Spinal cord (tissue), 10 donors: ENCODE measurements at places on chromosomes 11 and 22. TPM values are rescaled to one million over a fixed set of nuclear protein-coding genes. Genes with fewer than 3 reads are reported as not detected.

The LRP5 gene
- 32.4 TPM for polyA plus RNA-seq

The IL10RA gene
- 4.1 TPM for polyA plus RNA-seq

The OR2AG1 gene
- 0.05 TPM for polyA plus RNA-seq

The FGF3 gene
- not detected for polyA plus RNA-seq

The APOL3 gene
- 5.7 TPM for polyA plus RNA-seq

The KRTAP5-11 gene
- polyA plus RNA-seq, result 0.43 TPM

The CHCHD10 gene
- 97.3 TPM for polyA plus RNA-seq

The SLC25A45 gene
- 1.8 TPM for polyA plus RNA-seq
